CD4-positive, alpha-beta T cell treated with Interleukin-17A for 1 hour (primary cell): ENCODE measurements at places on chromosomes 7 and 10.

GRCh38 chr10:3295582-3296151 lies 123.1 kb upstream of the PITRM1 start:
- no peak for DNase-seq

GRCh38 chr7:55502124-55502857 lies 70.0 kb downstream of the VOPP1 start:
- no peak for DNase-seq

DNA sequence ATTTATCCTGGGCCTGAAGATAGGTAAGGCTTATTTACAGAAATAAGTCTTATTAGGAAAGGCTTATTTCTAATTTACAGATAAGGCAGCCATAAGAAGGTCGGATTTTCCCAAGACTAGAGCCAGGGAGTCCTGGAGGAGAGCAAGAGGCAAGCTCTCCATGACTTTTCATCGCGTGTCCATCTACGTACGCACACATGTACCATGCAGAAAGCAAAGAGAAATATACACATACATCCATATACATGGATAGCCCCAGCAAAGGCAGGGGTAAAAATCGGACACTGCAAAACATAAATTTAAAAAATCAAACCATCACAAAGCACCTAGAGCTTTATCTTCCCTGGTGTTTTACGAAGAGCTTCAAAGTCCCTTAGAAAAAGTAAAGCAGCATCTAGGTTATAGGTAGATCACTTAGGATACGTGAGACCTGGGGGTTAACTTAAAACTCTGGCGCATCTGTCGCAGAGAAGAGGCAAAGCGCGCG lies 25.8 kb upstream of the ZRANB1 start:
- no peak for DNase-seq

DNA sequence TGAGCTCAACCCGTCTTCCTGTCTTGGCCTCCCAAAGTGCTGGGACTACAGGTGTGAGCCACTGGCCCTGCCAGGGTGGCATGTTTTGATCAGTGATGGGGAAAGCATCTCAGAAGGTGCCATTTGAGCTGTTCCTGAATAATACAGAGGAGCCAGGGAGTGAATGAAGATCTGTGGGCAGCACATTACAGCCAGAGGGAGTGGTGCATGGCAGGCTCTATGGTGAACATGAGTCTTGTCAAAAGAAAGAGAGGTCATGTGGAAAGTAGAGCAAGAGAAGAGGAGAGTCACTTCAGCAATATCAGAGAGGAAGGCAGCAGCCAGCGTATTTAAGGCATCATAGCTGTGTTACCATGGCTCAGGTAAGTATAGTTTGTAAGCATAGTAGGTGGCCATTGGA lies 275.7 kb upstream of the LRGUK start:
- DNase-seq: no peak

DNA sequence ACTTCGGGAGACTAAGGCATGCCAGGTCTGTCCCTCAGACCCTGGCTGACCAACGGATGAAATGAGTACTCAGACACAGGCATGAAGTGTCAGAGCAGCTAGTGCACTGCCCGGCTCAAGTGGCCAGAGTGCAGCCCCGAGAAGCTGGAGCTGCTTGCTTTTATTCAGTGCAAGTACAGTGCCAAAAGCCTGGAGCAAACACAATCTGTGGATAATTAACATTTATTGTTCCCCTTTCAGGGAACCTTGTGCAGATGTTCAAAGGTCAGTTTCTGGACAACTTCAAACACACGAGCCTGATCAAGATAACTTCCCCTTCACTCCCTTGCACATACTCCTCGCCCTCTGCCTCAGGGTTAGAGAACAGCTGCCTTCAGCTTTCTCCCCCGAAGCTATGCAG lies 7.9 kb upstream of the ATE1 start:
- DNase-seq: no peak

- no peak for DNase-seq
Observed at GRCh38 chr10:112519133-112519761, 72.2 kb downstream of the VTI1A start.

- peak; percentile 57 for DNase-seq
Observed at GRCh38 chr7:38220452-38220851, 42.4 kb downstream of the STARD3NL start.

DNA sequence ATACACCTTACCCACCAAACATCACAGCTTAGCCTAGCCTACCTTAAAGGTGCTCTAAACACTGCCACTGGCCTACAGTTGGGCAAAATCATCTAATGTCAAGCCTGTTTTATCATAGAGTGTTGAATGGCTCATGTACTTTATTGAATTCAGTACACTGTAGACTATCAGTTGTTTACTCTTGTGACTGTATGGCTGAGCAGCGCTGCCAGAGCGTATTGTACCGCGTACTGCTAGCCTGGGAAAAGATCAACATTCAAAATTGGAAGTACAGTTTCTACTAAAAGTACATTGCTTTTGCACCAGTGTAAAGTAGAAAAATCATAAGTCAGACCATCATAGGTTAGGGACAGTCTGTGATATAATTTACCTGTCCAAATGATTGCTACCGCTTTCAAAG lies 226.8 kb downstream of the PRPF18 start:
- DNase-seq: no peak

DNA sequence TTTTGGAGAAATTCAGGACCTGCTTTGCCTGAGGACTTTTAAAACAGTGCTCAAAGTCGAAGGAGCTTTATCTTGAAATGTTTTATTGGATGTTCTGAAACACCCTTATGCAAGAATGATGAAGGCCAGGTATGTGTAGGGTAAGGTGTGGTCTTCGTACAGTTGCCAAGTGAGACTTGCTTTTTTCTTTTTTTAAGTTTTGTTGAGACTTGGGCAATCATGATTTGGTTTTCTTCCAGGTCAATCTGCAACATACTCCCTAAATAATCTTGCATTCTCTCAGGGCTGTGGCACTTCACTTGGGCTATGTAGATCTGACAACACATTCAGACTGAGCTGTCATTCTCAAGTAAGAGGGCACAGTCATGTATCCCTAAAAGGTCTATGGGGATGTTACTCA lies 75.0 kb downstream of the GATA3 start:
- DNase-seq: no peak

DNA sequence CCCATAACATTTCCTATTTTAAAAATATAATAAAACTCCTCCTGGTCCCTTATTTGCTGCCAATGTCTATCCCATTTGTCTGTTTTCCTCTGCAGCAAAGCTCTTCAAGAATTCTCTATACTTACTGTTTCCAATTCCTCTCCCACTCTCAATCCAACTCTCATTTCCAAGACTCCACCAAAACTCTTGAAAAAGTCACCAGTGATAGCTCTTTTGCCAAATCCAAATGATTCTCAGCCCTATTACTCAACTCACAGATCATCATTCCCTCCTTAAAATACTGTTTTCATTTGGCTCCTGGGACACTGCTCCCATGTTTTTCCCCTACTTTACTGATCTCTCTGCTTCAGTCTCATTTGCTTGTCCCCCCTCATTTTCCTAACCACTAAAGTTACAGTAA lies 139.4 kb downstream of the HIBADH start:
- no peak for DNase-seq

- no peak for DNase-seq
Observed at GRCh38 chr7:28149291-28150101, 31.1 kb downstream of the JAZF1 start.

DNA sequence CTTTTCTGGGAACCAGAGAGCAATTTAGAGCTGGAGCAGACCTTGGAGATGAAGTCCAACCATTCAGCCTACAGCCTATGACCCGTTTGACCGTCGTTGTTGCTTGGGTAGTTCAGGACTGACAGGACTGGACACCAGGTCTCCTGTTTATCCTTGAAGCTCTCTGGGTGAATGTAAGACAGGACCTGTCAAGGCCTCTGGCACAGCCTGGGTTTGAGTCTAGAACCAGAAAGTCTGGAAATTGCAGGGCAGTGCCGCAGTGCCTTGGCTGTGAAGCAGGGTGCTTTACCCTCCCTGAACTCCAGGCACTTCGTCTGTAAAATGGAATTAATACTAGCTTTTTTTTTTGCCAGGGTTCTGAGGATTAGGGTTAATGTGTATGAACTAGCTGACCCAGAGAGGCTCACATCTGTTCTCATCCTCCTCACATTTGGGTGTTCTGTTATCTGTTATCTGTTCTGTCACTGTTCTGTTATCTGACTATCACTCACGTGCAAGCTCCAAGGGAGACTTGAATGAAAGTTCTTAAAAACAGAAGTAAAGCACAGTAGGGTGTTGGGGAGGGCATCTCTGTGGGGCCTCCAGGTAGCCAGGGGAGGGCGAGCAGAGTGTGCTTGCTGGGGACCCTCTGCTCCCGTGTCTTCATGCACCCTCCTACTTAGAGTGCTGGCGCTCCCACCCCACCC lies 9.9 kb downstream of the BLVRA start:
- DNase-seq: no peak

DNA sequence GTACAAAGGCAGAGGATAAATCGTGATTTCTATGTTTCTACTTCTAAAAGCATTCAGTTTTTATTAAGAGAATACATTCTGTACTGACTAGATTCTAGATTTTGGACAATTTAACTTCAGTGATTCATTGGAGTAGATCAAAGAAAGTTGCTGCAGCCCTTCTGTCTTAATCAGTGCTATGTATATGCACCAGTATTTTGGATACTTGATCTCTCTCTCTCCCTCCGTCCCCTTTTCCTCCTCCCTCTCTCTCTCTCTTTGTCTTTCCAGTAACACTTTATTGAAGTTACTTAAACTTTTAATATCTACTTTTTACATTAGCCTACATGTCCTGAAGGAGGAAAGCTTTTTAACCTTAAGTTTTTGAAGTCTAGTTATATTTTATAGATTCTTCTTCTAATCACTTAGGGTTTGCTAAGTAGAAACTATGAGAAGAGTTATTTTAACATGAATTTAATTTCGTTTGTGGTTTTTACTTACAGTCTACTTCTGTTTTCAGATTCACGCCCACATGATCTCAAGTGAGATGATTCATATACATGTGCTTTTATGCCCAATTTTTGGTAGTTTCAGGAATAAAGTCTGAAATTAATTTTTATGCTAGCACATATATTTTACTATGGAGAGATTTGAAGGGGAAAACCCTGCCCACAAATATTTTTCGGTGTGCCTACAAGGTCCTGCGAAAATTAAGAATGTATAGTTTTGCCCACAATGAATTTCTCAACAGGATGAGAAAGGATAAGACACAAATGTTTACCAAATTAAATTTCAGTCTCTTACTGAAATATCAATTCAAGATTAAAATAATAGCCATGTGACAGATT lies 9.1 kb downstream of the MDFIC start:
- peak; percentile 28 for DNase-seq

- no peak for DNase-seq
Observed at GRCh38 chr7:468681-469562, 50.7 kb downstream of the PDGFA start.

- DNase-seq: peak; percentile 10
Observed at GRCh38 chr7:5237286-5237685, 45.5 kb upstream of the SLC29A4 start.

- no peak for DNase-seq
Observed at GRCh38 chr10:48523212-48523819, 81.6 kb downstream of the ARHGAP22 start.

DNA sequence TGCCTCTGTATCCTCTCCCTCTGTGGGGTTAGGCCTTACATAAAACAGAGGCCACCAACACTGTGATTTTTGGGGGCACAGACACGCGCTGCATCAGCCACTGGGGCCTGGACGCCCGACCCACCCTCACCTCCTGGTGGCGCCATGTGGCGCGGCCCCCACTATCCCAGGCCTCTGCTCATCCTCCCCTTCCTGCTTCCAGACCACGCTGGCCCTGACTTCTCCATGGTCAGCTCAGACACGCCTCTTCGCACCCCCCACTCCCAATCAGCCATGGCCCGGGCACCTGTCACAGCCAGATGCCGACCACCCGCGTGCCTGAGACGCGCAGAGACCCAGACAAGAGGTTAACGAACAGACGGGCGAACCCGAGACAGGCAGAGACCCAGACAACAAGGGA lies 263.9 kb downstream of the ELFN1 start:
- DNase-seq: no peak

DNA sequence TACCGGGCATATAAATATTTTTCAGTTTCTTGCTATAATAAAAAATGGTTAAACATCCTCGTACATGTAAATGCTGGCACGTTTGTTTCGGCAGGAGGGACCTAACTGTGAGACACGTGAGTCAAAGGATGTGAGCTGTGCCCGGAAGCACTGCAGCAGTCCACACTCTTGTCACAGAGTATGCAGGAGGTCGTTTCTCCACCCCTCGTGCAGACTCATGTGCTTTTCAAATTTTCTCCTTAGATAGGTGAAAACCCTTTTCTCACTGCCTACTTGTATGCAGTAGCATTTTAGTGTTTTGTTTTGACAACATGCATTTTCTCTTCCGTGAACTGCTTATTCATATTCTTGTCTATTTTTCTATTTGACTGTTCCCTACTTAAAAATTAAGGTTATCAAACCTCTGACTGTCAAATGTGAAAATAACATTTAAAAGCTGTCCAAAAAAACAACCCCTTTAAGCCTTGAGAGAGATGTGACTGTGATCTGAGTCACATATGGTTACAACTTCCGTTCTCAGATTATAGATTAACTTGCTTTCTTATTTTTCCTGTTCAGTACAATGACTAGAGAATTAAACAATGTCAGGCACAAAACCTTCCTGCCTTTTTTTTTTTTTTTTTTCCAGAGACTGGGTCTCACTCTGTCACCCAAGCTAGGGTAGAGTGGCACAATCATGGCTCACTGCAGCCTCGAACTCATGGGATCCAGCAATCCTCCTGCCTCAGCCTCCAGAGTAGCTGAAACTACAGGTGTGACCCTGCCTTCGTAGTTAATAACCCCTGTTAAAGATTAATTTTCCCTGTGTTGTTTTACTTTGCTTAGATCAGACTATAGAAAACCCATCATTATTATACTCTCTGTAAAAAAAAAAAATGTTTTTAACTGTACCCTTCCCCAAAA lies 45.1 kb downstream of the DPY19L1 start:
- peak; percentile 65 for DNase-seq

DNA sequence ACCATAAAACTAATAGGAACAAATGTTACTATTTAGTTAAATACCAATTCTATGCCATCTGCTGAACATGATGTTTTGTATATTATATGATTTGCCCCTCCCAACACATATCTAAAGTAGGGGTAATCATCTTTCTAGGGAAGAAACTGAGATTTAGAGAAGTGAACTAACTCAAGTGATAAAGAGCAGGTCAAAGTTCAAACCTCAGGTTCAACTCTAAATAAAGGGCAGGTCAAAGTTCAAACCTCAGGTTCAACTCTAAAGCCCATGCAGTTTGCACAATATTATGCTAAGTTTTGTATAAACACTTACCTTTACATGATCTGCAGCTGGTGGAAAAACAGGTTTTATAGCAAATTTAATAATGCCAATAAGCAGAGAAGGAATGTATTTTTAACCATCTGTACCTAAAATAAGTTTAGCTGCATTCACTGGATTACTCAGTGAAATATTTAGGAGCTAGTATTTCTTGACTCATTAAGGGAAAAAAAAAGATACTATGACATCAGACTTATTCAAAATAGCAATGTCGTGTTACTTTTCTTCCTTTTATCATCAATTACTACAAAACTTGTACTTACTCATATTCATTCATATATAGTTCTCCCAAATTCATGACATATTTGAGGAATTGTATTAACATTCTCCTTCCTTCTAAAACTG lies 1194.3 kb upstream of the CELF2 start:
- no peak for DNase-seq
